Skin of body (tissue), 3 donors: ENCODE measurements at places on chromosomes 3 and 15. TPM values are rescaled to one million over a fixed set of nuclear protein-coding genes. Genes with fewer than 3 reads are reported as not detected.

The DLEC1 gene
- total RNA-seq, result 0.49 TPM

The AHSG gene
- total RNA-seq, result not detected

The CCDC54 gene
- not detected for total RNA-seq

The SLC27A2 gene
- total RNA-seq, result 0.39 TPM

The KNG1 gene
- not detected for total RNA-seq

The GP5 gene
- total RNA-seq, result 0.39 TPM

The LRRC34 gene
- 2.7 TPM for total RNA-seq

The SAMD7 gene
- total RNA-seq, result not detected

The SPATA12 gene
- total RNA-seq, result 0.10 TPM

The SI gene
- not detected for total RNA-seq

The TTLL13 gene
- total RNA-seq, result not detected

The PODXL2 gene
- 8.4 TPM for total RNA-seq

The SLC12A1 gene
- total RNA-seq, result not detected

The LIPC gene
- total RNA-seq, result 0.30 TPM

The WNT7A gene
- 0.59 TPM for total RNA-seq

The ANKRD34C gene
- total RNA-seq, result not detected

The NUTM1 gene
- total RNA-seq, result not detected

The CHRNA5 gene
- total RNA-seq, result 0.39 TPM

The CFAP20DC gene
- total RNA-seq, result 1.3 TPM
